Naive thymus-derived CD8-positive, alpha-beta T cell (primary cell): ENCODE measurements at places on chromosomes 7 and 10.

GRCh38 chr7:34322841-34323240, 335.2 kb upstream of the NPSR1 start:
- DNase-seq = no peak

DNA sequence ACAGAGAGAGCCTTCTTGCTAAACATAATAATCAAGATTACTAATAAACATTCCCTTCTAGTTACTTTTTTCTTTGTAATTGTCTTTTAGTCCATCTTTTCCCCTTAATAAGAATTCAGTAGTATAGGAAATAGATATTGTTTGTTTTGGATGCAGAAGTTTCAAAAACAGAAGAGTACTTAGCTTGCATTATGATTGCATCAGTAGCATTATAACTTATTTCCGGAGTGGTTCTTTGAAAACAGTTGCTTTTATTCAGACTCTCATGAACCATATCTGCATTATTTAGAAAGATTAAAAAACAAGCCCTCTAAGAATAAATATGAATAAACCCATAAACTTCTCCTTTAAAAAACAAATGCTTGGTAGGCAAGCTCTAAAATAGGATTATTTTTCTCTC, 34.0 kb upstream of the DKK1 start:
- no peak for DNase-seq

DNA sequence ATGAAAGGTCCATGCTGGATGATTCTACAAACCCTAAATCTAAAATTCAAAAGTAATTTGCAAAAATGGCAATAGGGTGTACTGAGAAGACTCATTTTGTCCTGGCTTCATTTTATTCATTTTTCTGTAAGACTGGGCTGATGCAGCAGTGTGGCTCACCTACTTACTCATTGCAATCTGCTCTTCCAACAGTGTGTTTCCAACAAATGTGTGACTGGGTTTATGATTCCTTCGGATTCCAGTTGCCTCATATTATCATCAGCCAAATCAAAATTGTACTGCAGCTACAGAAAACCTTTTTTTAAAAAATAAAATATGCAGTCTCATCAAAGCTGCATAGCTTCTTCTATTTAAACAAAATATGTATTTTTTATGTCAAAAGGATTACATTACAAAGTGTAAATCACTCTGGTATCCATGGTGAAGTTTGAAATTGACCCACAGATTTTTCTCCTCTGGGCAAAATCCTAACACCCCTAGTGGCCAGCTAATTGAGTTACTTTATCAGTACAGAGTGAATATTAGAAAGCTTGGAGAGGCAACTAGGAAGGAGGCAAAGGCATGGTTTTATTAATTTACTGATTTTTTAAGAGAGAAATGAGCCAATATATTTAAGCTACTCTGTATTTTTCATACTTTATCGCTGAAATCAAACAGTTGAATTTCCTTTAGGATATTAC, 390.3 kb downstream of the MAGI2 start:
- DNase-seq = no peak

DNA sequence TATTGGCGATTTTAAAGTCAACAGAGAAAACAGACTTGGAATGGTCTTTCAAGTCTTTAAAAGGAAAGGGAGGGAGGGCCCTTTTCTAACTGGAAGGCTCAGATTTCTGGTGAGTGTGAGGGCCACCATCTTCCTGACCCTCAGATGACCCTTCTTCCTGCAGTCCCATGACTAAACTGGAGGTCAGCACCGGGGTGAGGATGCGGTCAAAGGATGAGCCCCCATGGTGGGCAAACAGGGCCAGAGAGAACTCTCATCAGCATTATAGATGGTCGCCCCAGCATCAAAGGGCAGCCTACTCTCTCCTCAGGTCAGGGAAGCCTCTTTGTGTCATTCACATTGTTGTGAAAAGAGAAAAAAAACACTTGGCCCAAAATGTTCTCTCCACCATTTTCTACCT, 219.2 kb downstream of the LRMDA start:
- no peak for DNase-seq

GRCh38 chr10:38038932-38039245, 28.4 kb downstream of the ZNF33A start:
- DNase-seq = no peak

- no peak for DNase-seq
Observed at GRCh38 chr10:97087296-97087695, 98.5 kb downstream of the SLIT1 start.
